ENCODE measurements at places on chromosomes 5 and 9.

DNA sequence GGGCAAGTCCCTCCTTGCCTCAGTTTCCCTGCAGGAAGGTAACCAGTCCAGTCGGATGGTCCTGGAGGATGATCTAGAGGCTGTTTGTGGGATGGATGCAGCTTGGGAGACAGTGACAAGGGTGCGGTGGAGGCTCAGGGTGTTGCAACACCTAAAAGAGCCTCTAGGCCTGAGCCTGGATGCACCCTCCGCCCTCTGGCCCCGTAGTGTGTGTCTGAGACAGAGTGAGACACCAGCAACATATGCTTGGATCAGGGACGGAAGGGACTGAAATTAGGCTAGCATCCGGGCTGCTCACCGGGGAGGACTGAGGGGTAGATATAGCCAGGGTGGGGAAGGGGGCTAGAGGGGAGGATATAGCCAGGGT lies 1.1 kb downstream of the CRAT start:
- DNase-seq: peak; percentile 12

DNA sequence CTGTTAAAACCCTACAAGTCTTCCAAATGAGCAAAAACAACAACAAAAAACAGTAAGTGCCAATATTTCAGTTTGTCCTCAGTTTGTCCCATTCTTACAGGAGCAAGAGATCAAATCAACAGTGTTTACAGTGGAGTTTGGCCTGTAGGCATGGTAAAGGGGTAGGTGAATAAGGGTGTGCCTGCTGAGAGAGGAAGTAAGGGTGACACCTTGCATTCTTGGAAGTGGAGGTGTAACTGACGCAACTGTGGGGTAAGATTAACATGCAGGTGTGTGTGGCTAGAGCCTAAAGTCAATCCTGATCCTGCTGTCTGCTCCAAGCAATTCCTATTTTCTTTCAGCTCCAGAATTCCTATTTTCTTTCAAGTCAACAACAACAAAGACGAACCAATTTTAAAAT lies 43.4 kb downstream of the PFDN1 start:
- DNase-seq: no peak

- no peak for DNase-seq
Measured at GRCh38 chr9:91522481-91522880, 98.8 kb upstream of the NFIL3 start.

- DNase-seq: no peak
Measured at GRCh38 chr5:55104946-55105701, 2.7 kb downstream of the GZMA start.

GRCh38 chr5:26388976-26389375 lies 649.4 kb downstream of the CDH9 start:
- no peak for DNase-seq

- no peak for DNase-seq
Measured at GRCh38 chr5:44332285-44332971, 56.8 kb downstream of the FGF10 start.

GRCh38 chr5:58019614-58020013 lies 440.3 kb downstream of the PLK2 start:
- DNase-seq: no peak

- no peak for DNase-seq
Measured at GRCh38 chr5:180100621-180101450, 29.3 kb upstream of the RNF130 start.

DNA sequence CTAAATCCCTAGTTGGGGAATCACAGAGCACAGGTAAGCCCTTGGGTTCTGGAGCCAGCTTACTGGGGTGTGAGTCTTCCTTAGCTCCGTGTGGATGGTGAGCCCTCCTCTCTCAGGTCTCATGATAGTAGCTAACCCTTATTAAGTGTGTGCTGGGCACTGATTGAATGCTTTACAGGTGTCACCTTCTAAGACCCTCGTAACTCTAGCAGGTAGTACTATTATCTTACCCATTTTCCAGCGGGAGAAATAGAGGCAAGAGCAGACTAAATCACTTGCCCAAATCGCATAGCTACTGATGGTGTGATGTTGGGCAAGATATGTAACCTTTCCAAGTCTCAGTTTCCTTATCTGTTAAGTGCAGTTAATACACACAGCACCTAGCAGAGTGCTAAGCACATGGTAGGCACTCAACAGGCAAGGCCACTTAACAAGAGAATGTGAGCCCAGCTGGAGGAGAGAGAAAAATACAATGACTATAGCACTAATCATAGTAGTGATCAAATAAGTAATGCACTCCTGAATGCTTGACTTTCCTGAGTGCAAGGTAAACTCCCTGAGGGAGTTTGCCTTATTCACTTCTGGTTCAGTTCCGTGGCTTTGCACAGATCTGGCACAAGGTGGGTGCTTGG lies at the start of gene DCANP1:
Gene DCANP1, minus strand, starts transcription at position 51 of the 632 bp plus-strand sequence. CDS start 240 bp downstream, outside the sequence.
- no peak for DNase-seq

- no peak for DNase-seq
Measured at GRCh38 chr5:135382106-135382790, 16.8 kb downstream of the MACROH2A1 start.

- DNase-seq: no peak
Measured at GRCh38 chr9:38335686-38336085, 56.8 kb upstream of the ALDH1B1 start.

DNA sequence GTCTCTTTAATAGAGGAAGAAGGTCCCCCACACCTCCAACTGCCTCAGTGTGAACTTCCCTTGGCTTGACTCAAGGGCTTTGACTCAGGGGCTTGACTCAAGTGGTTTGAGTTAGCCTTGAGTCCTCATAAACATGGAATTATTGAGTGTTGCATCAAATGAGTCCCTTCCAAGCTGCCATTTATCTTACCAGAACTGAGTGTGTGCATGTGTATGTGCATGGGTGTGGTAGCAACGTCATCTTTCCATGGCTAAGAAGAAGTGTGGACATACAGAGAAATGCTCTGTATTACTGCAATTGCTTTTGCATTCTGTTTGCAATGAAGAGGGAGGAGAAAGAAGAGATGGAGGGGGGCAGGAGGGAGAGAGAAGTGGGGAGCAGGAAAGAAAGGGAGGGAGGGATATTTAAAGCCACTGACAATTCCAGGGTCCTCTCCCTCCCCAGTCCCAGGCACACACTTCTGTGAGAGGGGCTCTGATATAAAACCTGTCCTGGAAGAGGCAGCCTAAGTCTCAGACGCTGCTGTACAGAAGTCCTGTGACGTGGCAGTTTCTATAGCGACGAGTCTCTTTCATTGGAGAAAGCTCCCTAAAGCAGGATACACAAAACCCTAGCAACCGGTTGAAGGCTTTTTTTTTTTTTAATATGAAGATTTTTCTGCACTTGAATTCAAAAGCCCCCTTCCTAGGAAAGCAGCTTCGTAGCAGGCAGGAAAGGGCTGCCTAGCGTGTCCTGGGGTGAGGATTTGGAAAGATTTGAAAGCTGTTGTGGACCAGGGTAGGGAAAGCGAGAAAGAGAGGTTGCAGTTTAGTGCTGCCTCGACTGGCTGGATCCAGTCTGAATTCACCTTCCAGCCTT lies 93.3 kb upstream of the MAP1B start:
- no peak for DNase-seq

- peak; percentile 82 for DNase-seq
Measured at GRCh38 chr9:95494416-95495371, 22.1 kb downstream of the PTCH1 start.

DNA sequence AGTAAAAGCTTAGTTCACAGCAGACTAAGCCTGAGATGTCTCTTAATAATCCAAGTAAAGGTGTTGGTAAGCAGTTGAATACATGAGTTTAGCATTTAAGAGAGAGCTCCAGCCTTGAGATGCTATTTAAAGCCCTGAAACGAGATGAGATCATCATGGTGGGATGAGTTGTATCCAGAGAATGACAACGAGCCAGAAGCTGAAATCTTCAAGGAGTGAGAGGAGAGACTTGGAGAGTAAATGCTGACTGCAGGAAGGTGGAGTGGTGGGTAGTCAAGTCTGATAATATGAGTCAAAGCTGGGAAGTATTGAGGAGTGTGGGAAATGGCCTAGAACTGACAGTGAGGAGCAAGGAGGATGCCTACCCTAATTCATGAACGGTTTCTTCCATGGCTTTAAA lies 53.7 kb downstream of the PLAC8L1 start:
- no peak for DNase-seq

DNA sequence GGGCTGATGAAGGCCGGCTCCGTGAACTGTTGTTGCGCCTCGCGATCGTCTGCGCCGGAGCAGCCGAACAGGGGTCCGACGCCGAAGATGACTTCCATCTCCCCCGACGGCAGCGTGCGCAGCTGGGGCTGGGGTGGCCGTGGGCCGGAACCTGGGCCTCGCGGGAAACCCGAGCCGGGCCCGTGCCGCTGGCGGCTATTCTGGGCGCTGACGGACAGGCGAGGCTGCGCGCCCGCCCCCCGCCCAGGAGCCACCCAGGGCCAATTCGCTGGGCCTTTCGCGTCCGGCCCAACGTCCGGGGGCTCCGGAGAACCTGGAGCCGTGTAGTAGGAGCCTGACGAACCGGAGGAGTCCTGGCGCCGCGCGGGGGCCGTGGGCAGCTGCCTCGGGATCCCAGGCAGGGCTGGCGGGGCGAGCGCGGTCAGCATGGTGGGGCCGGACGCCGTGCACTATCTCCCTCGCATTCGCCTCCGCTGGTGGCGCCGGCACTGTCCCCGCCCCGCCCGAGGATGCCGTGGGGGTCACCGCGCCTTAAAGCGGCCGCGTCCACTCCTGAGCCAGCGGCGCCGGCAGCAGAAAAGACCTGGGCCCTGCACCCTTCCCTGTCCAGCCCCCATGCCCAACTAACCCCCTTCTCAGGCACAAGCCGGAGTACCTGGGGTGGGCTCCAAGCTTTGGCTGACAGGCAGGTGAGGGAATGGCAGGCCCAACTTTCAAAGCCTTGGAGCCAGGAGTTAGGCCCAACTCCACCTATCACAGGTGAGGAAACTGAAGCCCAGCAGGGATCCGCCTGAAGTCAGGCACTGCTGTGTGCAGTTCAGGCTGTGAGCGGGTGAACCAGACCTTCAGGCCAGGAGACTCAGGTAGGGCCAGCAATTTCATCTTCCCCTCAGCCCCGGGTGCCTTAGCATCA lies at the start of gene PROB1:
Gene PROB1, minus strand, starts transcription at position 451 of the 913 bp plus-strand sequence. Its CDS starts 23 bp downstream, at position 428.
- DNase-seq: no peak

GRCh38 chr9:4400731-4401130 lies 89.5 kb upstream of the SLC1A1 start:
- no peak for DNase-seq

DNA sequence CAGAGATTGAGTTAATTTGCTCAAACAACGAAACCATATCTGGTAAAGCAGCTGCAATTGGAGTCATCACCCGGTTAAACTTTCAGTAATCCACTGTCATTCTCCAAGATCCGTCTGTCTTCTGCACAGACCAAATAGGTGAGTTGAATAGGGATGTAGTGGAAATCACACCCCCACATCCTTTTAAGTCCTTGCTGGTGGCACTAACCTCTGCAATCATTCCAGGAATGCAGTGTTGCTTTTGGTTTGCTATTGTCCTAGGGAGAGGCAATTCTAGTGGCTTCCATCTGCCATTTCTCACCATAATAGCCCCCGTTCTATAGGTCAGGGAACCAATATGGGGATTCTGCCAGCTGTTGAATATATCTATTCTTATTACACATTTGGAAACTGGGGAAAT lies 14.6 kb upstream of the BTF3 start:
- no peak for DNase-seq

DNA sequence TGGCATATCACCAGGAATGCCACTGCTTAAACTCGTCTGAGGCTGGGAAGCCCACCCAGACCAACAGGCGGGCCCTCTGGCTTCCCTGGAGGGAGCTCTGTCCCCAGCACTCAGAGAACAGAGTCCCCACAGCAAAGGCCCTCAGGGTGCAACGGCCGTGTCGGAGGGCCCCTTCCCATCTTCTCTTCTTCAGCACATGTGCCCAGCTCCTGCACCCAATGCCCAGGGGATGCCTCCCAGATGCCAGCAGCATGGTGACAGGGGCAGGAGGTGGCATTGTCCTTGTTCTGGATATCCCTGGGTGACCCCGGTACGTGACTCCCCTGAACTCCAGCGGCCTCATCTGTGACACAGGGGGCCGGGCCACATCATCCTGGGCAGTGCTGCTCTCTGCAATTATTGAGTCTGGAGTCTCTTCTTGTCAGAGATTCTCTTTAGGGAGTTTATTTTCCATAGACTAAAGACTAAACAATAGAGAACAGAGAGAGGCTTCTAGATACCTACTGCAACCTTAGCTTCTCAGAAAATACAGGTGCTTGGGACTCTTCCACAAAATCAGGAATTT lies 13.6 kb upstream of the OLFM1 start:
- DNase-seq: no peak

- no peak for DNase-seq
Measured at GRCh38 chr9:105286098-105286497, 41.6 kb downstream of the SLC44A1 start.

DNA sequence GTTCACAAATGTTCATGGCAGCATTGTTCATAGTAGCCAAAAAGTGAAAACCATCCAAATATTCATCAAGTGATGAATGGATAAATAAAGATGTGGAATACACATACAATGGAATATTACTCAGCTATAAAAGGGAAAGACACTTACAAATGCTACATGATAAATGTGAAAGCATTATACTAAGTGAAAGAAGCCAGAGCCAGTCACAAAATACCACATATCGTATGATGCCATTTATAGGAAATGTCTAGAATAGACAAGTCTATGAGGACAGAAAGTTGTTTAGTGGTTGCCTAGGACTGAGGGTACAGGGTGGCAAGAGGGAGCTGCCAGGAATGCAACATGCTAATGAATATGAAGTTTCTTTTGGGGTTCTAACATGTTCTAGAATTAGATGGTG lies 148.7 kb downstream of the DEPDC1B start:
- DNase-seq: no peak

GRCh38 chr5:67672636-67673035 lies 476.0 kb upstream of the CD180 start:
- DNase-seq: no peak

GRCh38 chr9:83484990-83485389 lies 53.2 kb downstream of the FRMD3 start:
- DNase-seq: no peak

DNA sequence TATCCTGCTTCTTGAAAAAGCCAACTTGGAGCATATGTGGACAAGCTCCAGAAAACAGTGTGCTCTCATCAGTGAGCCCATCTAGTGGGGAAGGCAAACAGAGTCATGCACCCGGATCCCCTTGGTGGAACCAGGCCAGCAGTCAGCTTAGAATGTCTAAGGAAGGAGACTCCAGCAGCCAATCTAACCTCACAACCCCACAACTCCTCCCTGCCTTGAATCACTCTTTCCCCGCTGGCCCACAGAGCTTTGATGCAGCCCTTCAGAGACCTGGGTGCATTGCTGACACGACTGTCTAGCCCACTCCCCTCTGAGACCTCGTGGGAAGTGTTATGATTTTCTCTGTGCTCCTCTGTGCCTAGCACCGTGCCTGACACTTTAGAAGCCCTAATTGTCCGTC lies 623.7 kb downstream of the BNC2 start:
- DNase-seq: no peak
